ENCODE measurements at places on chromosomes 6 and 20.

DNA sequence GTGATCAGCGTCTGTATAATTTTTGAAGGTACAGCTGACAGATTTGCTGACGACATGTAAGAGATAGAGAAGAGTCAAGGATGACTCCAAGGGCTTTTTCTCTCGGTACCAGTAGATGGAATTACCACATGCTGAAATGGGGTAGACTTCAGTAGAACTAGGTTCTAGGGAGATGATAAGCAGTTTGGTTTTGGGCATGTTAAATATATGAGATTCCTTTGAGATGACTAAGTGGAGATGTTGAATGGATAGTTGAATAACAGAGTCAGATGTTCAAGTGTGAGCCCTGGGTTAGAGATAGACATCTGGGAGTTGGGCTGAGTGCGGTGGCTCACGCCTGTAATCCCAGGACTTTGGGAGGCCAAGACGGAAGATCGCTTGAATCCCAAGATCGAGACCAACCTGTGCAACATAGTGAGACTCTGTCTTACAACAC is 50.0 kb downstream of the PHF20 start:
- DNase-seq = no peak

GRCh38 chr6:14328163-14328562 is 210.6 kb downstream of the CD83 start:
- no peak for DNase-seq

DNA sequence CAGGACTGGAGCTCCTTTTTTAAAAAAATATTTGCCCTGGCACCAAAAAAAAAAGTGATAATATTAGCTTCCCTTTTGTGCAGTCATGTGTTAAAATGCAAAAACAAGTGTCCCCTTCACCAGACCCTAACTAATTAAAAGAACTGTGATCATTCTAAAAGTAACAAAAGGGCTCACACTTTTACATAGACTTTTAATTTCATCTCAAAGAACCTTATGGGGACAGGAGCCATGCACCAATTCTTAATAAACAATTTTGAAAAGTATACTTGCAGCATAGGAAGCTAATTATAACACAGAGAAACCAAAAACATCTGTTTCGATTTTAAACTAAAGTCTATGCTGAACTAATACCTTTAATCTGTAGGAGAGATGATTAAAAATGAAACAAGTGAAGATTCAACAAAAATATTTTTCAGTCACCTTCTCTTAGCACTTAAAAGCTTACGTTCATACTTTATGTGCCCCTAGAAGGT is 17.3 kb downstream of the STX7 start:
- no peak for DNase-seq

- DNase-seq = no peak
Measured at GRCh38 chr20:41161886-41162285, 24.5 kb downstream of the PLCG1 start.

- DNase-seq = no peak
Measured at GRCh38 chr6:99501762-99502161, 13.5 kb downstream of the USP45 start.

DNA sequence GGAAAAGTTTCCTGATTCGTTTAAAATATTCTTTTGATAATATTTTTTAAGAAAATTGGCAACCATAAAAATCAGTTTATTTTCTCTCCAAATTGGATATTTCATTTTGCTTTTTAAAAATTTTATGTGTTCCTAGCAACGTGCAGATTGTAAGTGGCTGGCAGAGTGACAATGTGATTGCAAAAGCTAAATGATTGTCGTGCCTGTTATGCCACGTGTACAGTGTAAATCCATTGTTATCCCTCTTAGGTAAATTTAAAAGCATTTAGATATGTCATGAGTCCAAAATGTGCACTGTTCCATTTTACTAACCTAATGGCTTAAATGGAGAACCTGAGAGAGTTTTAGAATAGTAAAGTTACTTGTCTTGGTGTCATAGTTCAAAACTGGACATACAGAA is 94.4 kb upstream of the ADGRF4 start:
- no peak for DNase-seq

DNA sequence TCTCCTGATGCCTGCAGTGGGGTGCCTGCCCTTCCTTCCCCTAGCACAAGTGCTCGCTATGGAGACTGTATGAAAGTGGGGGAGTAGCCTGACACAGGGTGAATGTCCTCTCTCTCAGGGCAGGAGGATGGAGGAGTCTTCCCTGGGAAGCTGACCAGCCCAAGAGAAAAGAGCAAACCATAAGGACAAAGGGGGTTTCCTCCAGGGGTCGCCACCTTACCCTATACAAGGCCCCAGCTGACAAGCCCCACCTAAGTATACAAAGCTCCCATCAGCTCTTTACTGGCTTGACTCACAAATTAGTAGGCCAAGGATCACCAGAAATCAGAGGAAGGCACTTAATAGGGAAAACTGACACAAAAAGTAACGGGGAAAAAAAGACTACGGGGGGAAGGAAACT is 54.1 kb downstream of the PLAGL1 start:
- DNase-seq = no peak

DNA sequence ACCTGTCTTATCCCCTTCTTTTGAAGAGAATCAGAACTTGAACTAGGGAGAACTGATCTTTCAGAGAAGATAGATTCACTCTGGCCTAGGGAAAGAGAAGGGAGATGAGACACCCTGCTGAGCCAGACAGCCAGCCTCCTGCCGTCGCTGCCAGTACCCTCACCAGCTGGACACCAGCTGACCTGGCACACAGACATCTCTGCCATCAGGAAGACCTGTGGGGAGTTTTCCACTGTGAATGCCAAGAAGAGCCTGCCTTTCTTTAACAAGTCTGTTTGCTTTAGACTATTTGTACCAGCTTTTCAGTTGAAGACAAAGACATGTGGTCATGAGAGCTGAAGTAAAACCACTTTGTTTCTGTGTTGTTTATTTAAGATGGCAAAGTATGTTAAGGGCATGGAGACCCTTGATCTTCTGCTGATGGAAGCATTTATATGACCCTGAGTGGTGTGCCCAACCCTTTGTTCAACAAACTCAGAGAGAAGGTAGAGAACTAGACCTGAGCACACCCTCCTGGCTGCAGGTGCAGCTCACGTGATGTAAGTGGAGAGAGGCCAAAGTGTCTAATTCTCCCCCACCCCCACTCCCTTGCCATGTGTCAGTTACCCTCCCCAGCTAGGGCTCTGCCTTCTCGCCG is 82.3 kb upstream of the SLC24A3 start:
- DNase-seq = no peak

GRCh38 chr6:41159415-41160082 is 3.4 kb downstream of the TREM2 start:
- DNase-seq = no peak

DNA sequence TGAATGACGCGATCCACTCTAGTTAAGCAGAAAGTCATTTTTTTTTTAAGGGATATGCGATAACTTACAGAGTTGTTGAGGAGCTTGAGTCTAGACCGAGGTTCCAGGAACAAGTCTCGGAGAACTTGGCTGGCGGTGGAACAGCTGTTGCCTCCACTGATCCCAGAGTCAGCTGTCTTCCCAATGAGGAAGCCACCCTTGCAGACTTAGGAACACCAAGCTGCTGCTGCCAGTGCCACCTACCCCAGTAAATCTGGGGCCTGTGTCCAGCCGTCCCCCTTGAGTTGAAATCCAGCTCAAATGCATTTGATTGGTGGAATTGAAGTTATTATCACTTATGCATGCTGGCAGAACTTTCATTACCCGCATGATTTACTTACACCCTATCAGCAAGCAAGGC is 6.7 kb downstream of the PFDN4 start:
- DNase-seq = no peak

DNA sequence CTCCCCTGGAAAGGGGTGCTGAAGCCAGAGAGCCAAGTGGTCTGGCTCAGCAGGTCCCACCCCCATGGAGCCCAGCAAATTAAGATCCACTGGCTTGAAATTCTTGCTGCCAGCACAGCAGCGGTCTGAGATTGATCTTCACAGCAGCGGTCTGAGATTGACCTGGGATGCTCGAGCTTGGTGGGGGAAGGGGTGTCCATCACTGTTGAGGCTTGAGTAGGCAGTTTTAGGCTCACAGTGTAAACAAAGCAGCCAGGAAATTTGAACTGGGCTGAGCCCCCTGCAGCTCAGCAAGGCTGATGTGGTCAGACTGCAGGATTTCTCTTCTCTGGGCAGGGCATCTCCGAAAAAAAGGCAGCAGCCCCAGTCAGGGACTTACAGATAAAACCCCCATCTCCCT is 41.3 kb upstream of the B3GAT2 start:
- DNase-seq = no peak

DNA sequence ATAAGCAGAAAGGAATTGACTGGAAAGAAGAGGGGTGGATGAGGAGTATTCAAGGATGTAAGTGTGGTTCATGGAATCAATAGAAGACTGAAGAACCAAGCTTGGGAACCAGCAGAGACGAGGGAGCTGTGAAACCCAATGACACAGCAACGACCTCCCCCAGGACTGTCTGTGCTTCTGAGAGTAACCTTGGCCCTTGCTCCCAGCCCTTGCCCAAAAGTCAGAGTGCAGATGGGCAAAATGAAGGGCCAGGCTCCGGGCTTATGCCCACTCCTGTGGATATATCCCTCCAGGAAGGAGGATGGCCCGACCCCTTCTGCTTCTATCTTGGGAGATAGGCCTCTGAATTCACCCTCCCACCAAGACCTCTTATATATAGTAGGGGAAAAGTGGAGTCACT is 24.9 kb downstream of the FAM50B start:
- no peak for DNase-seq

GRCh38 chr20:47502271-47503239 is 868 bp downstream of the NCOA3 start:
- peak; percentile 55 for DNase-seq

- no peak for DNase-seq
Measured at GRCh38 chr6:3297006-3297405, 38.3 kb downstream of the PSMG4 start.

GRCh38 chr20:39839399-39840119 is 849.5 kb downstream of the MAFB start:
- no peak for DNase-seq

GRCh38 chr6:24910331-24910960 is 25.3 kb downstream of the RIPOR2 start:
- DNase-seq = peak; percentile 52

DNA sequence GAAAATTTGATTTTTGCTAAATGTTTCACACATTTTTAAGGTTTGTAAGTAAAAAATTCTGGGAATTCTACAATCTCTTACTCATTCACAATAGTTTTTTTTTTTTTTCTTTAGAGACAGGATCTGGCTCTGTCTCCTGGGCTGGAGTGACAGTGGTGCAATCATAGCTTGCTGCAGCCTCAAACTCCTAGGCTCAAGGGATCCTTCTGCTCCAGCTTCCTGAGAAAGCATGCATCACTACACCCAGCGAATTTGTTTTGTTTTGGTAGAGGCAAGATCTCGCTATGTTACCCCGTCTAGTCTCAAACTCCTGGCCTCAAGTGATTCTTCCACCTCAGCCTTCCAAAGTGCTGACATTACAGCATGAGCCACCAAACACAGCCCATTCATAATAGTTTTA is 232.8 kb downstream of the GJA1 start:
- DNase-seq = no peak

GRCh38 chr20:25469558-25469957 is 62.1 kb downstream of the GINS1 start:
- no peak for DNase-seq

GRCh38 chr20:48698507-48699267 is 129.1 kb downstream of the PREX1 start:
- DNase-seq = no peak

GRCh38 chr20:6468423-6469116 is 298.9 kb upstream of the BMP2 start:
- no peak for DNase-seq

GRCh38 chr20:50305636-50306477 is 115.2 kb downstream of the CEBPB start:
- DNase-seq = no peak

- DNase-seq = no peak
Measured at GRCh38 chr20:45496166-45496565, 19.3 kb downstream of the SPINT3 start.

- DNase-seq = no peak
Measured at GRCh38 chr6:116419069-116419786, 41.9 kb upstream of the CALHM6 start.

- DNase-seq = no peak
Measured at GRCh38 chr6:145148776-145149175, 586.5 kb downstream of the EPM2A start.

DNA sequence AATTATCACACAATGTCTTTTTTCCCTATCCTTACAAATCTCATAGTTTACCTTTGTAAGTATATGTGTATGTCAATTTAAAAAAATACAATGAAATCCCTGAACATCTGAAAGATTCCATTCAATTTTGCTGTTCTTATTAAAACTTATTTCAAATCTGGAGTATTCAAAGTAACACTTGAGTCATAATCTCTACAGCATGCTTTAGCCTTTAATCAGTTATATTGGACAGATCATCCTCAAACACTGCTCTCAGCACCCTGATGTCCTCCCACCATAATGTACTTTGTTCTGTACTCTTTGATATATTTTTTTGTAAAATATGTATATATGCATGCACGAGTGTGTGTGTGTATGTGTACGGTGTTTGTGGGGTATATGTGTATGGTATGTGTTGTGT is 83.0 kb upstream of the RPS6KA2 start:
- DNase-seq = no peak

DNA sequence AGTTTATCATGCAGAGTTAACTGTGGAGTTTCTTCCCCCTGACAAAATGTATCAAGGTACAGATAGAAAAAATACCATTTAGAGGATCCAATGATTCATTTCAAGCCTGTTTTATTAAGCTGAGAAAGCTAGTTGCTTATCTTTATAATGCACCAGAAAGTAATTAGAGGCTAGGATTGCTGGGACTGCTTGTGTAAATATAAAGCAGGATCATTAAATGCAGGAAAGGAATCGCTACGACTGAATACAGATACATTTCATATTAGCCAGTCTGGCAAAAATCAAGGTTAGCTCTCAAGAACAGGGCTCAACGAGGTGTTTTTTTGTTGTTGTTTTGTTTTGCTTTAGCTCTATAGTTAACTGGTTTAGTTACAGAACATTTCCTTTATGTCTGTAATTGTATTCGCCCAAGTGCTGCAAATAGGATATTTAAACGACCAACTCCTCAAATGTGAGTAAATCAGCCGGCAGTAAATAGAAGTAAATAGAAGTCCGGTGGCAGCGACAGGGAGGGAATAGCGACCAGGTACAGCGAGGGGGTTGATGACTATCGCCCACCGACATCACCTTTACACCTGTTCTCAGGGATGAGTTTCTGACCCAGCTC is 748 bp downstream of the UBE2J1 start:
- DNase-seq = no peak

GRCh38 chr6:22333802-22334201 is 37.0 kb upstream of the PRL start:
- DNase-seq = no peak

Measured in activated CD8-positive, alpha-beta memory T cell treated with anti-CD3 and anti-CD28 coated beads, Interleukin-2, amount 10 ng/mL, durations not matched to agents 7 days and 5 days (primary cell).